ENCODE measurements at places on chromosomes 12 and 14.
A peak's percentile ranks its signal among the peaks of the same experiment; 100 is the strongest.

DNA sequence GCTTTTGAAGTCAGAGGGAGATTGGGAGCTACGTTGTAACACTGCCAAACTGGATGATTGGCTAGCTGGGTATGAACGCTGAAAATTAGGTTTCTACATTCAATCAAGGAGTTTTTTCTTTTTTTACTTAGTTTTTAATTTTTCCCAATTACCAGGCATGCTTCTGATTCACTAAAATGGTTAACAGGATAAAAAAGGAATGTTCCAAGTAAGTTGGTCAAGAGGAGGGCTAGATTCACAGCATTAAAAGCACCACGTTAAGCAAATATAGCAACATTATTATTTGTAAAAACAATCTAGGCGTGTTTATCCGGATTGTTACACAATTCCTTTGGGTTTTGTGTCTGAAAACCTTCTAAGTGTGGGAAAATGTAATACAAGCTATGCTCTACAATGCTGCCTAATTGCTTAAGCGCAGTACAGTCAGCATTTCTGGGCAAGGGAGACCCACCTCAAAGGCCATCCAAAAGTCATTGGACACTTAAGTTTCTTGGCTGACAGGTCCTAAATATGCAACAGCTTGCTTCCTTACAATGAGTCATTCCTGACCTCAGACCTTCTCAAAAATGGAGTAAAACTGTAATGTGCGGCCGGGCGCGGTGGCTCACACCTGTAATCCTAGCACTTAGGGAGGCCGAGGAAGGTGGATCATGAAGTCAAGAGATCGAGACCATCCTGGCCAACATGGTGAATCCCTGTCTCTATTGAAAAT, 1.2 kb downstream of the RPLP0 start:
- DNase-seq, result peak; percentile 66

DNA sequence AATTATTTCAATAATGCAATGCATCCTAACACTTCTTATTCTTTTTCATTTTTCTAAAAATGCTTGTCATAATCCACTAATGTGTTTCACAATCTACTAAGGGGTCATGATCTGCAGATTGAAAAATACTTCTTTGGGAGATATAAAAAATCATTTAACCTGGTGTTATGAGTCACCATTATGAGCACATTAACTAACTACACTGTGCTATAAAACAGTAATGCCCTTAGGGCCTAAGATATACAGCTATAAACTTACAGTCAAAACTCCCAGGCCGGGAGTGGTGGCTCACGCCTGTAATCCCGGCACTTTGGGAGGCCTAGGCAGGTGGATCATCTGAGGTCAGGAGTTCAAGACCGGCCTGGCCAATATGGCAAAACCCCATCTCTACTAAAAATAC, 14.2 kb downstream of the ATXN2 start:
- DNase-seq, result peak; percentile 70

GRCh38 chr14:38731962-38732361, 371.1 kb downstream of the SEC23A start:
- no peak for DNase-seq

DNA sequence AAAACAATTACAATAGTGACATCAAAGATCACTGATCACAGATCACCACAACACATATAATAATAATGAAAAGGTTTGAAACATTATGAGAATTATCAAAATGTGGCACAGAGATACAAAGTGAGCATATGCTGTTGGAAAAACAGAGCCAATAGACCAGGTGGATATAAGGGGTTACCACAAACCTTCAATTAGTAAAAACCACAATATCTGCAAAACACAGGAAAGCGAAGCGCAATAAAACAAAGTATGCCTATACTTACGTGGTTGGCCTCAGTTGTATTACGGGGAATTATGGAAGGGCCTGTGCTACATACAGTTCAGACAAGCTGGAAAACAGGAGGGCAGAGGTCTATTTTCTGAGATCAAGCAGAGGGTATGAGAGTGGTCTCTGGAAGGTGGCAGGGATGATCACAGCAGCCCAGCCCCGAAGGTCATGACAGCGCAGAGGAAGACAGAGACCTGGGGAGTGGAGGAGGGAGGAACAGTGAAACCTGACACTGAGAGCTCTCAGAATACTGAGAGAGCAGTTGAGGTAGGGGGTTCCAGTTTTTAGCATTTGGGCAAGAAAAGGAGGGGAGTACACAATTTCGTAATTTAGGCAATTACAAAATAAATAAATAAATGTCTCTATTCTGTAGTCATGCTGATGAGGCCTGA, 41.3 kb downstream of the IFNG start:
- DNase-seq, result no peak

- DNase-seq, result no peak
These were observed 1030.4 kb downstream of the TMEM121 start for GRCh38 chr14:106556665-106557289.

DNA sequence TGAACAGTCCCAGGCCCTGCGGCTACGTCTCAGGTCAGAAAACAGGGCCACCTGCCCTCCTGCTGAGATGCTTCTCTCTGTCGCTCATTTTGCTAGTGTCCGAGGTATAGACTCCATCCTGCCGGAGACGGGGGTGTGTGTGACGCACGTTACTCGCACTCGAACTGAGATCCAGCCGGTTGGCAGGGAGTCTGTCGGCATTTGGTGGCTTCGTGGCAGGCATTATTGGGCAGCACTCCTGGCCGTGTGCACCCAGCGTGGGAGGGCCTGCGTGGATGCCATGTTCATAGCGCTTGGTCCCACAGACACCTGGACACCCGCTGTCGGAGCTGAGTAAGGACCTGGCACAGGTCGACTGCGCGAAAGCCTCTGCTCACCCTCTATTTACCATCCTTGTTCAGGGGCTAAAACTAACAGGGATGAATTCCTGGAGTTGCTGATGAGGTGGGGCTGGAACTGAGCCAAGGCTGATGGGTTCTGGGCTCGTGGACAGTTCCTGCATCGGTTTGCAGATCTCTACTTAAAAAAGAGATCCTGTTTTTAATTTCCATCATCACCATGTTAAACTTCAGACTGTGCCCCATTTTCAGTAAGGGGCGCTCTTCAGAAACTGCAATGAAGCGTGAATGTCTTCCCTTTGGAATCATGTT, 28.6 kb downstream of the AACS start:
- DNase-seq, result no peak

DNA sequence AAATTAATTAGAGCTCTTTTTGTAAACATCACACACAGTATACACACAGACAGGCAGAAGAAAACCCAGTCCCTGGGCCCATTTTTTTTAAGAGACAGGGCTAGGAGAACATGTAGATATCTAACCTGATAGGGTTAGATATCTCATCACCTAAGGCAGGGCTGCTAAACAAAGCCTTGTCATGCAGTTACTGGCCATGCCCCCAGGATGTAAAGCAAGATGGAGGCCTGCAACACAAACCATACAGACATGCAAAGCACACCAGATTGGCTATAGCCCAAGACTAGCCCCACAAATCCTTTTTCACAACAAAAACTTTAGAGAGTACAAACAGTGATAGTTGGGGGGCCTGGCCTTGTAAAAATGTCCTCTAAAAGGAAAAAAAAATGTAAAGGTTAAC, 20.5 kb downstream of the CLEC2A start:
- no peak for DNase-seq
